ENCODE measurements at places on chromosomes 7 and 10. TPM values are rescaled to one million over a fixed set of nuclear protein-coding genes. Genes with fewer than 3 reads are reported as not detected.

Gene GATA3
- 0.24 TPM for polyA plus RNA-seq

Gene RAB18
- 98.4 TPM for polyA plus RNA-seq

Gene CYP17A1
- 30.8 TPM for polyA plus RNA-seq

Gene TAS2R3
- polyA plus RNA-seq = 0.17 TPM

Gene RAB19
- not detected for polyA plus RNA-seq

Gene UCN3
- not detected for polyA plus RNA-seq

Gene CDK14
- polyA plus RNA-seq = 12.6 TPM

Gene CADPS2
- 10.1 TPM for polyA plus RNA-seq

Gene DNAJC12
- polyA plus RNA-seq = 9.5 TPM

Gene PRKCQ
- 0.90 TPM for polyA plus RNA-seq

Gene TFPI2
- polyA plus RNA-seq = 27.0 TPM

Gene SLC13A1
- polyA plus RNA-seq = not detected

Gene AKR1D1
- not detected for polyA plus RNA-seq

Gene SPDYE9
- polyA plus RNA-seq = 0.11 TPM

Gene CTTNBP2
- polyA plus RNA-seq = 2.6 TPM
